ENCODE measurements at places on chromosomes 7 and 10. TPM values are rescaled to one million over a fixed set of nuclear protein-coding genes. Genes with fewer than 3 reads are reported as not detected.

DNA sequence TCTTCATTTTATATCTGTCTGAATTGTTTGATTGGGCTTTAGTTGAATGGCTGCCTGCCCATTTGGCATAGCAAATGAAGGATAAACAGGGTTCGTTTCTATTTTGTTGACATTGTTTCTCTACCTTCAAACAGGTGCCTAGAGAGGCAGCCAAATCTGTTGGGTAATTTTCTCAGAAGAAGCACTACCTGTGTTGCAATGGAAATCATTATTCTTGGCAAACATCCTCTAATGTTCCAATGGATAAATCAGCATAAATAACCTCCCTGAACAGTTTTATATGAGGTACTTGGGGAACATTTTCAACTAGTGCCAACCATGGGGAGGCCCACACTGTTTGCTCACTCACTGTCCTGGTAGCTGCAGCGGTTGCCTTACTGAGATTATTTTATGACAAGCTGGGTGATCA lies 64.4 kb upstream of the PLPP4 start:
- DNase-seq: no peak

GRCh38 chr10:132589681-132590080 lies 52.1 kb downstream of the INPP5A start:
- no peak for DNase-seq

DNA sequence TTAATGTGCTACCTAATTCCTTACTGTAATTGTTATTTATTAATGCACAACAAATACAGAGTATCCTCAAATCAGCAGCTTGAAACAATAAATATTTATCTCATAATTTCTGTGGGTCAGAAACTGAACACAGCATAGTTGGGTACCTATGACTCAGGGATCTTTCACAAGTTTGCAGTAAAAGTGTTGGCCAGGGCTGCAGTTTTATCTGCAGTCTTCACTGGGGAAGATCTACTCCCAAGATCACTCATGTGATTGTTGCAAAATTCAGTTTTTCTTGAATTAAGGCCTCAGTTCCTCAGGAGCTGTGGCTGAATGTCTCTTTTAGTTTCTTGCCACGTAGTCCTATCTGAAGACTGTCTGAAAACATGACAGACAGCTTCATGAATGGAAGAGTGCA lies 237.8 kb downstream of the ZWINT start:
- DNase-seq: no peak

PRPF18 gene
- 21.5 TPM for total RNA-seq

VIM gene
- 178 TPM for total RNA-seq

Data from activated CD4-positive, alpha-beta T cell treated with anti-CD3 and anti-CD28 coated beads, Interleukin-2, amount 10 ng/mL, durations not matched to agents 24 days and 14 days (primary cell).